PC-9 (cell line): ENCODE measurements at places on chromosomes 5 and 9.

DNA sequence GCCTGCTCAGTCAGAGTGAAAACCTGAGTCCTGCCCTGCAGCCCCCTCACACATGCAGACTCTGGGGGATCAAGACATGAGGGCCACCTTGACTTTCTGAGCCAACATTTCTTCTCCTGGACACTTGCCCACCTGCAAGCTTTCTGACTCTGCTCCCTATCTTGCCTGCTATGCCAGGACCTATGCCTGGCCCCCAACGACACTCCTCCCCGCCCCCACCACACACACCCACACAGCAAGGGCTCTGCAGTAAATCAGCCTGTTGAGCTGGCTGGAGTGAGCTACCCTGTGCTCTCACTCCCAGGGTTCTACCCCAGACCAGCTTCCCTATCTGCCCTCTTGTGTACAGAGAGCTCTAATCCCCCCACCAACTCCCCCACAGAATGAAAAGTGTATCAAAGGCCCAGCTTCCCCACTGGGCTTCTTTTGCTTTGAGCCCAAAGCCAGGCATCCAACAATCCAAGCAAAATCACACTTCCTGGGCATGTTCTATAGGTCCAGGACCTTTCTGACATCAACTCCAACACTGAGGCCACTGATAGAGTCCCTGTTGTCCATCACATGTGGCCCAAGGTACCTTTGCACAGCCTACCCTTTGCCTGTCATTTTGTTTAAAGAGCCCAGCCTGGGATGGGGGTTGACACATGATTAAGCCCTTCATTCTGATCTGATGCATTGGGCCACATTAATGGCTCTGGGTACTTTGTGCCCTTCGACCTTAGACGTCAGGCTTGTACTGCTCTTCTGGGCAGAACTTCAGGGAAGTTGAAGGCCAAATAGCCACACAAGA, 7.2 kb downstream of the PDLIM4 start:
- H3K36me3 ChIP-seq = no peaks in the 10 kb centered on the region
- peak overlapping the region; percentile 43 for H3K27ac ChIP-seq
- H3K27me3 ChIP-seq = no peaks in the 10 kb centered on the region
- no peak overlapping the region for H3K4me3 ChIP-seq

- no peaks in the 10 kb centered on the region for H3K4me1 ChIP-seq
- no peak overlapping the region for H3K27ac ChIP-seq
- no peak overlapping the region for H3K4me3 ChIP-seq
Observed at GRCh38 chr9:84620338-84620737, 49.2 kb upstream of the NTRK2 start.

DNA sequence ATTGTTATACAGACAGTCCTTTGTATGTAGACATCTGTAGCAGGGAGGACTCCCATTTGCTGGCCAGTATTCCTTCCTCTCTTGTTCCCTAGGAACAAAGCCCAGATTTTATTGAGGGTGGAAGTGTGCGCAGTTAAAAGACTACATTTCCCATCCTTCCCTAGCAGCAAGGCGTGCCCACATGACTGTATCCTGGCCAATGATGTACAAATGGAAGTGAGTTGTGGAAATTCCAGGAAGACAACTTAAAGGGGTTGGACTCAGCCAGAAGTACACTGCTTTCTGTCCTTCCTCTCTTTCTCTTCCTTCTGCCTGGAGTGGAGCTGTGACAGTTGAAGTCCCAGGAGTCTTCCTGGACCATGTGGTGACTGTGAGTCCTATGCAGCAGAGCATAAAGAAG, 89.0 kb downstream of the HRH2 start:
- no peak for DNase-seq
- no peak overlapping the region for H3K4me3 ChIP-seq
- H3K27ac ChIP-seq = no peak overlapping the region
- H3K36me3 ChIP-seq = no peaks in the 10 kb centered on the region
- peaks cover 24% of the 10 kb centered on the region for H3K4me1 ChIP-seq

- no peak overlapping the region for H3K27ac ChIP-seq
- no peak overlapping the region for H3K4me3 ChIP-seq
- H3K4me1 ChIP-seq = peaks cover 74% of the 10 kb centered on the region
- H3K36me3 ChIP-seq = no peaks in the 10 kb centered on the region
Observed at GRCh38 chr9:98804083-98804482, 3.4 kb upstream of the GALNT12 start.

DNA sequence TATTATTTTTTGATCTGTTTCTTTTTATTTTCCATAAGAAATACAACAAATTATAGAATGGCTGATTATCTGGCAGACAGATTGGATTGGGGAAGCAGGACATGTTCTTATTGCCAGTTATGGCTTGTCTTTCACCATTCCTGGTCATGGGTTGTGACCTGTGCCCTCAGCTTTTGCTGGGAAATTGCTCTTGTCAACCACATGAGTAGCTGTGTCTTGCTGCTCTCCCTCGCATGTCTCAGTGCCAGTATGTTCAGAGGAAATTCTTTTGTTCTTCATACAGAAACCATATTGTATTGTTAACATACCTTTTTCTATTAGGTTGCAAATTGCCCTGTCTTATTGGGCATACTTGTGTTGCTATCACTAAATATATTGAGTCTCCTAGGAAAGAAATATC, 344.1 kb downstream of the OSTF1 start:
- no peaks in the 10 kb centered on the region for H3K36me3 ChIP-seq
- no peak for DNase-seq
- H3K27ac ChIP-seq = no peak overlapping the region
- no peaks in the 10 kb centered on the region for H3K27me3 ChIP-seq
- no peak overlapping the region for H3K4me3 ChIP-seq
